ENCODE measurements at places on chromosomes 1 and 21.

GRCh38 chr1:25243907-25244306 lies 3.3 kb downstream of the RSRP1 start:
- ATAC-seq, result no peak

GRCh38 chr1:16085522-16085921 lies 12.1 kb upstream of the FAM131C start:
- no peak for ATAC-seq

DNA sequence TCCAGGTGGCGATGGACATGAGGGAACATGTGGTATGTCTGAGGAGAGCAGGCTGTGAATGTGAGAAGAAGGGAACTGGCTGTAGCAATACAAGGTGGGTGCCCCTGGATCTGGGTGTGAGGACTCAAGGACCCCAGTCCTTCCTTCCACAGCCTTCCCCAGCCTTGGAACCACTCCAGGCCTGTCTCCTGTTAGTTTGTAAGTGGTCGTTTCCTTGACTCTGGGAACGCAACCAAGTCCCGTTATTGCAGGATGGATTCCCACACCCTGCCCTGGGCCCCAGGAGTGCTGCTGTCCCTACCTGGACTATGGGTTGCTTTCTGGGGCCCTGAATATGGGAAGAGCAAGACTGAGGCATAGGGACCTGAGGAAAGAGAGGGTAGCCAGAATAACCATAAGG lies 47.2 kb upstream of the VANGL1 start:
- no peak for ATAC-seq

DNA sequence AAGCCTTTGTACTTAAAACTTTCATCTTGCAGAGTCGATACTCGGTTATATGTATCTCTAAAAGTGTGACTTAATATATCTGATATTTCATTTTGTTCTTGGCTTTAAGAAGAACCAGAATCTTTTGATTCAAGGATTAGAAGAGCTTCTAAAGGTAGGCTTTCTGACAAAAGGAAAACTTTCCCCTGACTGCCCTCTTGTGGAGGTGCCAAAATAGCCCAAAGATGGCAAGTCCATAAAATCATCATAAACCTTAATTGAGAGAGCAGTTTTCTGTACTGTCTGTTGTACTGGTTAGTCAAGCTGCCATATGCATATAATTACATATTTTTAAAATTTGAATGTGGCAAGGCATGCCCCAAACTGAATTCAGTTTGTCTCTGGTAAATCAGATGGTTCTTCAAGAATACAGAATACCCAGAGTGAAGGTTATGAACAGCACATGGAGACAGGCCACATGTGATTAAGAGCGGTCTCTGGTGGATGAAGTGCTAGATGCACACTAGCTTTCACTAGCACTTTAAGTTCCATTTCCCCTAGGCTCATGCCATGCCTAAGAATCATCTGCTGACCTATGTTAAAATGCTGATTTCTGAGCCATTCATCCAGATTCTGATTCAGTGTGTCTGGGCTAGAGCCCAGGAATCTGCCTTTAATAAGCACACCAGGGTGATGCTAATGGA lies 27.7 kb upstream of the ELAVL4 start:
- ATAC-seq, result no peak

GRCh38 chr1:26991310-26992116 lies 2.0 kb upstream of the TRNP1 start:
- ATAC-seq, result no peak

DNA sequence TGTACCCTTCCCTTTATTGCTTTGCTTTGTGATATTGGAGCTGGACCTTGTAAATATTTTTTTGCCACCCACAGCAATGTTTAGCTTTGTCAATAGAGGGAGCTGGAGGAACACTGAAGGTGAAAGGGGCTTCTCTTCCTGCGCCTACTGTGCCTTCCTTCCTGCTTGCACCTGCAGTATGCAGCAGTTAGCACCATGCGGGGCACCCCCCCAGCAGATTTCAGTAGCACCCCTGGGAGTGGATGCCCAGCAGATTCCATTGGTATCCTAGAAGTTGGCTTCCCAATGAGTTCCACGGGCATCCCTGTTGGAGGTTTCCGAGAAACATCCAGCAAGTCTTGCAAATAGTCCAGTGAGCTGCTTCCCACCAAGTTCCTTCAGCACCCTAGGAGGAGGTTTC lies 25.6 kb downstream of the S100A10 start:
- ATAC-seq, result no peak

DNA sequence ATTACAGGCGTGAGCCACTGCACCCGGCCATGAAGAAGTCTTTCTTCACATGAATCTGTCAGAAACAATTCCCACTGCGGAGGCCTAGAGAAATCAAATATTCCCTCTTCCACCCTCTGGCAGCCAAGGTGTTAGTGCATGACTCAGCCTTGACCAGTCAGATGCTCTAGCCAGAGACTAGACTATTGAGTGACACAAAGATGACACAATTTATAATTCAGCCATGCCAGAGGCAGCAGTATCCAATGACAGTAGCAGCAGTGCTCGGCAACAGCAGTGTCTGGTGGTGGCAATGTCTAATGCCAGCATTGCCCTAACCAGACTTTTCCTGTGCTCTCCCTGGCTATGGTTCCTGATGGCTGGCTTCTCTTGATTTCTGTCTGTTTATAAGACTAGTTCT lies 8.7 kb downstream of the CTXND2 start:
- peak; percentile 100 for ATAC-seq

DNA sequence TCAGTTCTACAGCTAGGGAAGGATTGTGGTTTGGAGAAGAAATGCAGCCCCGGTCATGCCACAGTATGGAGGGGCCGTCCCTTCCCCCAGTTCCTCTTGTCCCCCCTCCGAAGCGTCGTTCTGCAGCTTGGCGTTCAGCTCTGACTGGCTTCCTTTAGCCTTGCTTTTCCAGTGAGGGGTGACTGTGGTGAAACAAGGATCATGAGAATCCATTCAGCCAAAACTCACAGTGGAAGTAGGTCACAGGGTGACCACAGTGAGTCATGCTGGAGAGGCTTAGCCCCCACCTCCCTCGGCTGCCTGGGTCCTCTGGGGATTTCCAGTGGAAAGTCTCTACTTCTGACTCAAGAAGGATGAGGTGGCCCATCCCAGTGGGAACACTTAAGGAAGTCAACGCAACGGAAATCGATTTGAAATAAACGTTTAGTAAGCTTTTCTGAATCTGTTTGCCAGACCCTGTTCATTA lies 37.3 kb upstream of the COL6A2 start:
- ATAC-seq, result peak; percentile 33

- no peak for ATAC-seq
These were observed 760 bp upstream of the TINAGL1 start for GRCh38 chr1:31575369-31576140.

- ATAC-seq, result no peak
These were observed 79.7 kb downstream of the RUNX3 start for GRCh38 chr1:24850328-24850920.

GRCh38 chr1:84919461-84919970 lies 26.5 kb upstream of the LPAR3 start:
- no peak for ATAC-seq

DNA sequence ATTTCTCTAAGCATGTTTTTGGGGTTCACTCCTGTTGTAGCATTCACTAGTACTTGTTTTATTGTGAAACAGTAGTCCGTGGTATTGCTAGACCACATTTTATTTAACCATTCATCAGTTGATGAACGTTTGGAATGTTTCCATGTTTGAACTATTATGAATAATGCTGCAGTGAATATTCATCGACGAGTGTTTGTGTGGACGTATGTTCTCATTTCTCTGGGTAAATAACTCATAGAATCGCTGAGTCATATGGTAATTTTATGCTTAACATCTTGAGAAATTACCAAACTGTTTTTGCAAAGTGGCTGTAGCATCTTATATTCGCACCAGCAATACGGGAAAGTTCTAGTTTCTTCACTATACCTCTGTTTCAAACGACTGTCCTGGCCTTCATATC lies 28.0 kb upstream of the KAZN start:
- ATAC-seq, result peak; percentile 96

GRCh38 chr1:209652873-209653401 lies 712 bp upstream of the LAMB3 start:
- no peak for ATAC-seq

- ATAC-seq, result no peak
These were observed 63.8 kb upstream of the PRDX6 start for GRCh38 chr1:173413271-173413707.
